ENCODE measurements at places on chromosomes 1 and 21.

- DNase-seq, result no peak
Observed at GRCh38 chr1:59322814-59323213, 25.9 kb downstream of the FGGY start.

DNA sequence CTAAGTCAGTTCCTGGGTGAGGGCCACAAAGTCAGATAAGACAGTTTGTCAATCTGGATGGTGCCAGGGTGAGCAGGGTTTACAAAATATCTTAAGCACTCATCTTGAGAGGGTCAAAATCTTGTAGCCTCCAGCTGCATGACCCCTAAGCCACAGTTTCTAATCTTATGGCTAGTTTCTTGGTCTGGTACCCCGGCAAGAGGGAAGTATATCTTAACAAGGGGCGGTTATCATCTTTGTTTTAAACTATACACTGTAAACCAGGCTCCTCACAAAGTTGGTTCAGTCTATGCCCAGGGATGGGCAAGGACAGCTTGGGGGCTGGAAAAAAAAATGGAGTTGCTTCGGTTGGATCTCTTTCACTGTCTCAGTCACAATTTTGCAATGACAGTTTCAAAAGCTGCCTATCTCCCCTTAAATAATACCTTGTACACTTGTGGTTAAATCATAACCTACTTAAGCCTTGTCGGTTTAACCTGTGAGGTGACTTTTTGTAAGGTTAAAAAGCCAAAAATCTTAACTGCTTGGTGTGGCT lies 7.8 kb upstream of the CD46 start:
- DNase-seq, result no peak

GRCh38 chr1:96104906-96105305 lies 616.7 kb upstream of the PTBP2 start:
- DNase-seq, result no peak

- no peak for DNase-seq
Observed at GRCh38 chr1:87883906-87884305, 555.2 kb downstream of the LMO4 start.

- no peak for DNase-seq
Observed at GRCh38 chr1:147099192-147099591, 73.1 kb downstream of the PRKAB2 start.

GRCh38 chr1:92907949-92908684 lies 53.1 kb downstream of the DIPK1A start:
- no peak for DNase-seq

GRCh38 chr1:112298558-112298957 lies 97.5 kb upstream of the CTTNBP2NL start:
- DNase-seq, result peak; percentile 33

DNA sequence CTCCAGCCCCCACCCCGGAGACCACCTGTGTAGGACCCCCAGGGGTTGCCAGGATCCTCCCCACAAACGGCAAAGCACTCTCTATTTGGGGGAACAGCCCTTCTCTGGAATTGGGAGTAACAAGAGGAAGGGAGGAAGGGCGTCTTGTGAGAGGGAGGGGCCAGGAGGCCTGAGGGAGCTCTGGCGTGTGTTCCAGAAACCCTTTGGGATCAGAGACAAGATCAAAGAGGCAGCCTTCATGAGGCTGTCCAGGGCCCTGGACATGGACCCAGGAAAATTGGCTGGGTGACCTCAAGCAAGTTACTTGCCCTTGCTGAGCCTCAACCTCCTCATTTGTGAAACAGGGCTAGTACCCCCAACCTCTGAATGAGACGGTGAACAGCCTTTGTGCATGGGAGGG lies 18.1 kb upstream of the ECE1 start:
- no peak for DNase-seq

- DNase-seq, result no peak
Observed at GRCh38 chr21:39555911-39556590, 56.7 kb upstream of the B3GALT5 start.

GRCh38 chr1:169941982-169942830 lies 48.5 kb upstream of the SCYL3 start:
- DNase-seq, result no peak

DNA sequence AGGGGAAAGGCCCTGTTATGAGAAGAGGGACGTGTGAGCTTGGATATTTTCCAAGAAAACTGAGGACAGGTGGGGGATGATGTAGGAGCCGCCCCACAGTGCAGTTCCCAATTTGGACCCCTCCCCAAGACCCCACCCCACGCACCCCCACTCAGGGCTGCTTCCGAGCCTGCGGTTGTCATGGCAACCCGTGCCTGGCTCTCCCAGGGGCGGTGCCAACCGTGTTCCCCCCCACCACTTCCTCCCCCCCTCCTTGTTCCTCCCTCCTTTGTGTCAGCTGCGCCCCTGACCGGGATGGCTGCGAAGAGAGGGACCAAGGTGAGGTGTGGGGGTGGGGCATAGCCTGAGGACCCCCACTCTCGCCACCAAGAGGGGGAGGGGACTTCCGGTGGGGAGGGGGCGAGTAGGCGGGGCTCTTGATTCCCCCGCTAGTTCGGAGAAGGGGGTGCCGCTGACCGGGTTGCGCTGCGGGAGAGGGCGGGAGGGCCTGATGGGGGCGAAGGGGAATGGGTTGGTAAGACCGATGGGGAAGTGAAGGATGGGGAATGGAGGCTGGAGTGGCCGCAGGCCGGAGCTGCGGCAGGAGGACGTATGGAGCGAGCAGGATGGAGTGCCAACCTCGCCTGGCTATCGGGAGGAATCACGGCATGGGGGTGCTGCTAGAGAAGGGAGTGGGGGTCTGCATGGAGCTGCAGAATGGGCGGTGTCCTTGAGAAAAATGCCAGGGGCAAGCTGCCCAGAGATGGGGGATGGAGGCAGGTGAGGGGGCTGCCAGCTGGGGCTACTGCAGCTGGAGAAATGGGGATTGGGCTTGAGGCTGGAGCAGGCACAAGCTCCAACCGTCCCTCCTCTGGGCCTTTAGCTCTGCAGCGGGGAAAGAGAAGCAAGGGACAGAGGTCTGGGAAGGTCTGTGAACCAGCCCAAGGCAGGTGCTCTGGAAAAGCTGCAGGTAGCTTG lies 953 bp downstream of the TRIM46 start:
- DNase-seq, result peak; percentile 42

DNA sequence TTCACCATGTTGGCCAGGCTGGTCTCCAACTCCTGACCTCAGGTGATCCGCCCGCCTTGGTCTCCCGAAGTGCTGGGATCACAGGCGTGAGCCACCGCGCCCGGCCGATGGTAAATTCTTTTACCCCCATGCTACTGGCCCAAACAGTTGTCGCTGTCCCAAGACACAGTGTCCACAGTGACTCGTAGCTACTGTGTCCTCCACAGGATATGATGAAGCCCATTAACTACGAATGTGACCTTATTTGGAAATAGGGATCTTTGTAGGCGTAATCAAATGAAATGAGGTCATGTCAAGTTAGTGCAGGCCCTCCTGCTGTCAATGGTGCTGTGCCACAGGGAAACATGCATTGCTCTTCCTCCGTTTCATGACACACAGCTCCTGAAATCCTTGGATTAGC lies 8.5 kb downstream of the FNDC10 start:
- no peak for DNase-seq

DNA sequence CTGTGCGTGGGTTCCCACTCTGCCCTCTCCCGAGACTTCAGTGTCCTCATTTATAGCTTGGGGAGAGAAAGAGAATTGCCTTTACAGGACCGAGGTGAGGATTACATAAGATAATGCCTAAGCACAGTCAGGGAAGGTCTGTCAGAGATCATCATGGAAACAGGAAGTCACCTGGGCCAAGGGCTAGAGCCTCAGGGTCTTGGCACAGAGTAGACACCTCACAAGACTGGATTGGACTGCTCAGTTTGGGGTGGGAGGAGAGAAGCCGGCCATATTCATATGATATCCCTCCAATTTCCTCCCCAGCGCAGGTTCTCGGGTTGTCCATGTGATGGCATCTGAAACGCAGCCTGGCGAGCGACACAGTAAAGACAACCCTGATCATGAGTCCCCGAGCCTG lies 3.8 kb downstream of the CNR2 start:
- DNase-seq, result no peak

DNA sequence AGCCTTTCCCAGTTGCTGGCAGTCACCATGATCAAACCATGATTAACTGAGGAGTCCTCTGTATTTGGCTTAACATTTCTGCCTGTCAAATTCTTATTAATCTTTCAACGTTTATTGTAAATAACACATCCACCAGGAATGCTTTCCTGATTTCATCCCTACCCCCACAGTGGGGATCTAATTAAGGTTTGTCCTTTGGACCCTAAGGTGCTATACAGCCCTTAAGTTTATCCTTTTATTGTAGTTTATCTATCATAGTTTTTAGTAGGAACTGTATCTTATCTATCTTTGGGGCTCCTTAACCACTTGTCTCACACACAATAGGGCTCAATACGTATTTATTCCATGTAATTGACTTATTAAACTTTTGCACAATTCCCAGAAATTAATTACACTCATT lies 61.0 kb downstream of the SPATA46 start:
- DNase-seq, result no peak

GRCh38 chr21:35932232-35932911 lies 128.0 kb downstream of the SETD4 start:
- DNase-seq, result peak; percentile 97

GRCh38 chr1:82013702-82014101 lies 213.0 kb downstream of the ADGRL2 start:
- no peak for DNase-seq

All from common myeloid progenitor, CD34-positive (primary cell).